ENCODE measurements at places on chromosomes 2 and 18.

GRCh38 chr2:28233164-28233676 is 159.4 kb upstream of the FOSL2 start:
- DNase-seq, result no peak

- DNase-seq, result no peak
Observed at GRCh38 chr2:161979490-161979889, 94.5 kb downstream of the DPP4 start.

GRCh38 chr2:178143481-178143880 is 31.2 kb downstream of the RBM45 start:
- no peak for DNase-seq

GRCh38 chr2:36954977-36955607 is 11.2 kb downstream of the STRN start:
- DNase-seq, result no peak

GRCh38 chr18:394262-394986 is 106.1 kb downstream of the COLEC12 start:
- DNase-seq, result no peak

DNA sequence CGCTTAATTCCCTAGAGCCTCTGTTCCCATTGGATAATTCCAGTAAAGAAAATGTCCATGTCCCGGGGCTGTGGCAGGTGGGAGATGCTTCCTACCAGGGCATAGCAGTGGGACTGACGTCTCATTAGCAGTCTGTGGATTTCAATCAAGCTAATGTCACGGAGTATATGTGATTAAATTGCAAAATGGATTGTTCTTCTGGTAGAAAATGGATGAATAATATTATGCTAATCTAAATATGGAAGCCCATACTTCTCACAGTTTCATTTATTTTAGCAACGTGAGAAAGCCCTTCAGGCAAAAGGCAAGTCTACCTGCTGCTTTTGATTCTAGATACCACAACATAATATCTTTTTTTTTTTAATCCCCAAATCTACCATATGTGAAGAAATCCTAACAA is 185.5 kb downstream of the DNER start:
- no peak for DNase-seq

DNA sequence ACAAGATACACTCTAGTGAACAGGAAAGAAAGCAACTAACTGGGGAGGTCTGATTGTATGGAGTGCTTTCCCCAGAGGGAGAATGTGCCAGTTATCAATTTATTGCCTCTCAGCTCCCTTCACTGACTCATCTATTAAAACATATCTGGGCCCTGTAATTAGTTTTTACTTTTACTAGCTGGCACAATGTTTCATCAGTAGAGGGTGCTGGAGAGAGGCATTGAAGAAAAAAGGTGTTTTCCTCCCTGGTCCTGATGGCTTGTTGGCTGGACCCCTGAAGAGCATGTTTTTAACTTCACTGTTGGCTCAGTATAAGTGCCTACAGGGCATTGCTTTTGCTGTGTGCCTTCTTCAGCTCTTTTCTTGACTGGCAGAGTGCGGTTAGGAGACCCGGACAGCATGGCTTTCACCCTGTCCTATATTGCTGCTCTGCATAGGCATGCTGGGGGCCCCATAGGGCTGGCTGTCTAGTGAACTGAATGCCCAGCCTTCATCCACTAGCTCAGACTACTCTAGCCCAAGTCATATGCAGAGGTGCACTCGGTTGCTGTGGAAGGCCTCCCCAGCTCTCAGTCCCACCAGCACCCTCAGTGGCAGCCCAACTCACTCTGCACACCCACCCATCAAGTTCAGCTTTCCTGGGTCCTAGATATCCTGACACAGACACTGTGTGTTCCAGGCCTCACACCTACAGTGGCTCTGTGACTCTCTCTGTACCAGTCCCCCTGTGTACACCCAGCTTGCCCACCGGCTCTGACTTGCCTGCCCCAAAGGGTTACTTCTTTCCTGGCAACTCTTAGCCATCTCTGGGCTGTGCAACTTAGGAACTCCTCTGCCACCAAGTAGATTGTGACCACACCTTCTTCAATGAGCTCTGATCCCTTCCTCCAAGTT is 62.3 kb upstream of the ACYP2 start:
- DNase-seq, result no peak

Measured in HCT116 (cell line).